CD4-positive, alpha-beta T cell treated with Interleukin-15 for 4 hours (primary cell): ENCODE measurements at places on chromosomes 2 and 18.

DNA sequence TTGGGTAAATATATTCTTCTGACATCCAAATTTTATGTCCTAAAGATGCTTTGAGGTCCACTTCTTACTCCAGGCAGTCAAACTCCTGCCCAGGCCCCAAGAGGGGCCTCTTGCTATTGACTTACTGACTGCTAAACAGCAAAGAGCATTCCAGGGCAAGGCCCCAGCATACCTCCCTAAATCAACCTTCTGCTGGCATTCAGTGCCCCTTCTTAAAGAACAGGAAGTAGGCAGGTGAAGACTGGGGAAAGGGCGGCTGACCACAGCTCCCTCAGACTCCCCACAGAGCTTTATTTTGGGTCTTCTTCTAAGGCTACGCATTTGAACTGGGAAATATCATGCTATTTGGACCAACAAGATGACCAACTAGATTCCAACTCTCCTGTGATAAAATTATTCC, 68.9 kb downstream of the USP40 start:
- no peak for DNase-seq

GRCh38 chr2:182014284-182014683, 28.6 kb downstream of the PPP1R1C start:
- no peak for DNase-seq

DNA sequence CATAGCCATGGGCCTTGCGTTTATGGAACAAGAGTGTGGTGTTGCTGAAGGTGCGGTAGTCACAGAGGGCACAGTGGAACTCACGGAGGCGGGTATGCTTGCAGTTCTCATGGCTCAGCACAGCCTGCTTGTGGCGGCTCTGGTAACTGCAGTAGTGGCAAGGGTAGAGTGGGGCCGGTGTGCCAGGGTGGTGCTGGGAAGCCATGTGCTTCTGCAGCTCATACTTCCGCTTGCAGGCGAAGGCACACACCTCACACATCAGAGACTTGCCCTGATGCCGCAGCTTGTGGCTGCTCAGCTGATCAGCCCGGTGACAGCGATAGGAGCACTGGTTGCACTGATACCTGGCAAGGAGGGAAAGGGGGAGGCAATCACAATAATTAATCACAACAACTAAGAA, 14.7 kb downstream of the ZNF142 start:
- no peak for DNase-seq

GRCh38 chr2:149611100-149611820, 23.7 kb upstream of the MMADHC start:
- no peak for DNase-seq

DNA sequence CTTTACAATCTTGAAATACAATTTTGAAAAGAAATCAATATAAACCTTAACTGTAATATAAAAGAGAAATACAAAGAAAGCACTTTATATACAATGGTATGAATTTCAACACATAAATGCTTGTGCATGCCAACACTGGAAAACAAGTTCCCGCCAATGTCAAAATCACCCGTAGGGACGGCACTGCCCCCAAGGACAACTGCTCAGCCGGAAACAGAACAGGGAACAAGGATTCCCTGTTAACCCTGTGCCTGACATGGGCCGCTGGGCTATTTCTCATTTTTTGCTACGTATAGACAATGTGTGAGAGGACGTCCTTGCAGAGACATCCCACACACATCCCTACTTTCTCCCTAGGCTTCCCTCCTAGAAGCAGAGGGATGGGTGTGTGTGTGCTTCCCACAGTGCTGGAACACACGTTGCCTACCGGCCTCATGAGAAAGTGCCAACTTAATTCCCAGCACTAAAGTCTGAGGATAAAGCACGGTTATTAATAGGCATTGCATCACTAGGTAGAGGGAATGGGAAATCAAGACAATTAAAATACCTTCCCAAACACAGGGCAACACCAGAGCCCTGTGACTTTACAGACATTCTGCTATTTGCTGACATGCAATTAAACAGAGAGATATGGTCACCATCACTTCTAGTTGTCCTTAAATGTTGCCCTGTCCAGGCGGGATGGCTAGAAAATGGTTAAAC, 14.4 kb downstream of the AFG3L2 start:
- no peak for DNase-seq

DNA sequence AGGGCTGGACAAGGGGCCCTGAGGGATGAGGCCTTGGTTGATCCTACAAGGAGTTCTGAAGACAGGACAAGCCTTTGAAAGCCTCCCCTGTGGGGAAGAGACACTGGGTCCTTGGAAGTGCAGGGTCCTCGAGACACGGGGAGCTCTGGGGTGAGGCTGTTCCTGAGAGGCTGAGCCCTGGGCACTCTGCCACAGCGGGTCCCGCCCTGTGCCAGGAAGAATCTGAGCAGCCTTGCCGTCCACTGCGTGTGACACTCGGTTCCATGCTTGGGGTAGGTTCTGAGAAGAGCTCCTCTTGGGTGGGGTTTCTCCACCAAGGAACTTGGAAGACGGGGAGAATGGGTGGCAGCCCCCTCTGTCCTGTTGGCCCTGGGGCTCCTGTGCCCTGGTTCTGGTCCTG, 13.9 kb downstream of the SNTG2 start:
- no peak for DNase-seq

GRCh38 chr2:3756306-3756705, 52.9 kb downstream of the DCDC2C start:
- no peak for DNase-seq

DNA sequence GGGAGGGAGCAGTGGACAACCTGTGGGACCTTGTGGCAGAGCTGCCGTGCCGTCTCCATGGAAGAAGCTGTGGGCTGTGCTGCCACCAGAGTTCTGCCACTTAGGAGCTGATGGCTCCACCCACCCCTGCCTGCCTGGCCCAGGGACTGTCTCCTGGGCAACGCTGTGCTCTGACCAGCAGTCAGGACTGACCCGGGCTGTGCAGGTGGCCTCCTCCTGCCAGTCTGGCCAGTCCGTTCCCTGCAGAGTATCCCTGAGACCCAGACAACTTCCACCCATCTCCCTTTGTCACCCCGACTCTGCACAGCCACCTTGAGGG, 12.8 kb downstream of the ASIC4 start:
- DNase-seq = no peak

GRCh38 chr2:65800998-65801397, 368.6 kb upstream of the SPRED2 start:
- no peak for DNase-seq

- no peak for DNase-seq
These were observed 33.7 kb upstream of the LBH start for GRCh38 chr2:30197570-30198192.
